NCI-H187 treated with DMSO at 0.1 percent for 48 hours (cell line): ENCODE measurements at places on chromosomes 11 and 22.

DNA sequence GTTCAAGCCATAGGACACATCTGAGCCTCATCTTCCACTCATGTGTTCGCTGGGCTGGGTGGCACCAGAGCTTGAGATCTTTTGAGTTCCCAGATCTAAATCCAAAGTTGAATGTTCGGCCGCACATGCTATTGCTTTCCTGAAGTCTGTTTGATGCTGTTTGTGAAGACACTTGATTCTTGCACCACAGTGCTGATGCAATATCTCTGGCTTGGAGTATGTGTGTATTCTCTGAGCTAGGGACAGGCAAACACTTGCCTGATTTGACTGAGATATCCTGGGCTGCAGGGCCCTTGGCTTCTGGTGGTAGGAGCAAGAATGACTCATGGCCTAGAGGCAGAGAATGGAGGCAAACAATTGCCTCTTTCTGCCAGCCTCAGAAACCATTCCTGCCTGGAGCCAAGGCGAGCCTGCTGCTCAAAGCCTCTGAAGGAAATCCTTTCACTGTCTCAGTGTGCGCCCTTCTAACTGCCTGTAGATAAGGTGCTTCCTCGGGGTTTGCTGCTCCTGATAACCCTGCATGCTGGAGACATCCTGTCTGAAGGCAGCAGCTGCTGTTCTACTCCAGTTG, 73.0 kb downstream of the CYB5R2 start:
- no peak for DNase-seq

- DNase-seq: no peak
Measured at GRCh38 chr11:44913502-44913901, 37.2 kb downstream of the TP53I11 start.

- DNase-seq: no peak
Measured at GRCh38 chr11:88208745-88209144, 33.5 kb upstream of the RAB38 start.

- no peak for DNase-seq
Measured at GRCh38 chr11:32704775-32705174, 89.7 kb downstream of the CCDC73 start.

- DNase-seq: no peak
Measured at GRCh38 chr22:45069925-45070324, 60.1 kb upstream of the PHF21B start.

DNA sequence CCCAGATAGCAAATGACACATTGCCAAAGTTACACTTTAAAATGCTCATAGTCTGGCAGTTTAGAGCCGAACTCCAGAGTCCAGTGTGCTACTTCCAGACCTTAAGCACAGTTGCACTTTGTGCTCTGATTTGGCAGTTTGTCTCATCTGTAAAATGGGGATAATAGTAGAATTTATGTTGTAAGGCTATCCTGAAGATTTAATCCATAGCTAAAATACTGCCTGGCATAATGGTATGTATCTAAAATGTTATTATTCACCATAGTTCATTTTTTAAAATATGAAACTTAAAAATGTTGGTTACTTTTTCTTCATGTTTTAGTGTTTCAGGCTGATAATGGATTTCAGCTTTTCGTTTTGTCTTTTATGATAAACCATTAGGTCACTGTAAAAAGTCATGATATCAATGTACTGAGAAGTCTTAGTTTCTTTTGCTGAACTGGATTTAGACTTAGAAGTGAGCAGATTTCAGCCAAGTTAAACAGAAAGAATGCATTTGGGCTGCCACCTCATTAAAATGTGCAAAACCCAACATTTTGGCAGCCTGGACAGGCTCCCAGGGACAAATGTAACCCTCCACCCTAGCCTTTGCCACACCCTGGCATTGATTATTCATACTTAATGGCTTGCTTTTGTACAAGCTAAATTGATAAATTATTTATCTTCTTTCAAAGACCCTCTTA, 933 bp downstream of the OLFML1 start:
- DNase-seq: no peak

GRCh38 chr11:126645186-126645585, 289.7 kb downstream of the ST3GAL4 start:
- no peak for DNase-seq

DNA sequence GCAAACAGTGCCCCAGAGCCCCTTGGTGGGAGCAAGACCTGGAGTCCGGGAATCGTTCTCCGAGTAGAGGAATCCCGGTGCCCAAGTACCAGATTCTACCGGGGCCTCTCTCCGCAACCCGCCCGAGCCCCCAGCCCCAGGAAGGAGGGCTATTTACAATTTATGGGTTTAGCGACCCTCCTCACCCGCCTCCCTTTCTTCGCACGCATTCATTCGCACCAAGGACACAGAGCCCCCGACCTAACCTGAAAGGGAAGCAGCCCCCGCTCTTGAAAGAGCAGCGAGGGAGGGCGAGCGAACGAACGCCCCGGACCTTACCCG, 628 bp downstream of the LRP4 start:
- DNase-seq: no peak

- no peak for DNase-seq
Measured at GRCh38 chr11:27635567-27636037, 64.7 kb downstream of the BDNF start.

DNA sequence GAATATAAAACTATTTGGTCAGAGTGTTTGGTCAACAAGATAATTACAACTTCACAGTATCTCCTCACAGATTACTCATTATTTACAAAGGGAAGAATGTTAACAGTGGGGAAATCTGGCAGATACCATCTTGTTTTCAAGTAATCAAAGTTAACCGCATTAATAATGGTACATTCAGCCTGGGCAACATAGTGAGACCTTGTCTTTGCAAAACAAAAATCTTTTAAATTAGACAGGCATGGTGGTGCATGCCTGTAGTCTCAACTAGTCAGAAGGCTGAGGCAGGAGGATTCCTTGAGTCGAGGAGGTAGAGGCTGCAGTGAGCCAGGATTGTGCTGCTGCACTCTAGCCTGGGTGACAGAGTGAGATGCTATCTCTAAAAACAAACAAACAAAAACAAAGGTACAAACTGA, 78.5 kb downstream of the ACER3 start:
- no peak for DNase-seq

DNA sequence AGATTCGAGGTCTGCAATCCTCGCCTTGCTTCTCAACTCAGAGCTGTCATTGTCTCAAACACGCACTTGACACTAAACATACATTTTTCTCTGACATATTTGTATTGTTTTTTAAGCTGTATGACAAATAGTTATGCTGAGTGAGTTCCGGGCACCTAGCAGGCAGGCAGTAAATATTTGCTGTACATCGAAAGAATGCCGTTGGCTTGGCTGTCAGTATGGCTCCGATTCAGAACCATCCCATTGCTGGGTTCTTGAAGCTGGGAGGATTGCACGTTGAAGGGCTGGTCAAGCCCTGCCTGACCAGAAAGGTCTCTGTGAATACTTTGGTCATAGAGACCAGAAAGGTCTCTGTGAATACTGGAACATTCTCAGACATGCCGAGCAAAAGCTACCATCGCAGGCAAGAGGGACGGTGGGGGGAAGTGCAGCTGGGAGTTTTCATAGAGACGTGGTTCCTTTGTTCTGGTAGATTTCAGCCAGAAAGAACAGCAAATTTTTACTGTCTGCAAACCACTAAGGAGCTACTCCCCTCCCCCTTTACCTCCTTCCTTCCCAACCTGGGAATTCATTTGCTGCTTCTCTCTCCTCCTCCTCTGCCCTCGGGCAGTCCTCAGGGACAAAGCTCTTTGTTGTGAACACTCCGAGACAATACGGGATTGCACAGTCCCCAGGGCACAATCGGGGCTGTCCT, 202.2 kb upstream of the SORL1-AS1 start:
- DNase-seq: peak; percentile 57

DNA sequence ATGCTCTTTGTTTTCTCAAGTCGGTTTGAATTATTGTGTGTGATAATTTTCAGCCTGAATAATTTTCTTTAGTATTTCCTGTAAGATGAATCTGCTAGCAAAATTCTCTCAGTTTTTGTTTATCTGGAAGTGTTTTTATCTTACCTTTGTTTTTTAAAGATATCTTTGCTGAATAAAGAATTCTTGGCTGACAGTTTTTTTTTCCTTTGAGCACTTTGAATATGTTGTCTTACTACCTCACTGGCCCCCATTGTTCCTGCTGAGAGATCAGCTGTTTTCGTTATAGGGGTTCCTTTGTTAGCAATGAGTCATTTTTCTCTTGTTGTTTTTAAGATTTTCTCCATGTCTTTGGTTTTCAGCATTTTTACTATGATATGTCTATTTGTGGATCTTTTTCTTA, 63.0 kb downstream of the HORMAD2 start:
- no peak for DNase-seq

DNA sequence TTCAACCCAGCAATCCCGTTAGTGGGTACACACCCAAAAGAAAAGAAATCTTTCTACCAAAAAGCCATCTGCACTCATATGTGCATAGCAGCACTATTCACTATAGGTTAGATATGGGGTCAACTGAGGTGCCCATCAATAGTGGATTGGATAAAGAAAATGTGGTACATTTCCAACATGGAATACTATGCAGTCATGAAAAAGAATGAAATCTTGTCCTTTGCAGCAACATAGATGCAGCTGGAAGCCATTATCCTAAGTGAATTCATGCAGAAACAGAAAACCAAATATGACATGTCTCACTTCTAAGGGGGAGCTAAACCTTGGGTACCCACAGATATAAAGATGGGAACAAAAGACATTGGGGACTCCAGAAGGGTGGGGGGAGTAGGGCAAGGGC, 1.9 kb upstream of the ARHGAP8 start:
- DNase-seq: no peak

- DNase-seq: no peak
Measured at GRCh38 chr11:120954381-120954780, 69.5 kb upstream of the TBCEL start.

GRCh38 chr11:106047631-106048030, 25.6 kb upstream of the MSANTD4 start:
- DNase-seq: no peak

- DNase-seq: no peak
Measured at GRCh38 chr22:47804281-47804680, 1041.8 kb downstream of the TBC1D22A start.

DNA sequence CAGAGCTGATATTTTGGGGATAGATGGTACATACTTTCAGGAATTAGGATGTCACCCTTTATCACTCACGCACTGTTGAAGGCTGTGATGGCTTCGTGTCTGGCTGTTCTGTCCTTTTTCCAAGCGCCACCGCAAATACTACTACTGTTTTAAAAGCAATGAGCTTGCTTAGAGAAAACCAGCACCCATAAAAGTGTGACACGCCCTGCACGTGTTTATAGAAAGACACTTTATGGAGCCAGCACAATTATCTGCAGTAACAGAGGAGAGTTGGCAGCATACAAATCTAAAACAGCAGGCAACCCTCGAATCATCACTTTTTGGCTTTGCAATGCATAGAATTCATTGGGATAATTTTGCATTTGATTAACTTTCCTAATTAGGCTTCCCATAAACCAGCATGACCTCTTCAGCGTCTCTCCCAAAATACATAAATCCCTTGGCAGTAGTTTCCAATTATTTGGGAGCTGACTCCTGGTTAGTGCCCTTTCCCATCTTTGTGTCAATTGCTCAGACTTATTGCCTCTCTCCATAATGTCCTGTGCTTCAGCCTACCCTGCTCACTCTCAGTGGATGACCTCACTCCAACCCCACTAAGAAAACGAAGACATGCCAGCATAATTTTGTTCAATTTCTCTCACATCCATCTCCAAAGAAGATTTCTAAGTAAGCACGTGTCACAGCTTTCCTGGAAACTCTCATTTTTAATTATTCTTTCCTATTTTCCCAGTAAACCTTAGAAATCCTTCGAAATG, 118.7 kb upstream of the LARGE1 start:
- no peak for DNase-seq

- no peak for DNase-seq
Measured at GRCh38 chr22:44686873-44687600, 15.0 kb upstream of the PRR5 start.

- DNase-seq: no peak
Measured at GRCh38 chr22:36301851-36302250, 48.9 kb downstream of the APOL1 start.

DNA sequence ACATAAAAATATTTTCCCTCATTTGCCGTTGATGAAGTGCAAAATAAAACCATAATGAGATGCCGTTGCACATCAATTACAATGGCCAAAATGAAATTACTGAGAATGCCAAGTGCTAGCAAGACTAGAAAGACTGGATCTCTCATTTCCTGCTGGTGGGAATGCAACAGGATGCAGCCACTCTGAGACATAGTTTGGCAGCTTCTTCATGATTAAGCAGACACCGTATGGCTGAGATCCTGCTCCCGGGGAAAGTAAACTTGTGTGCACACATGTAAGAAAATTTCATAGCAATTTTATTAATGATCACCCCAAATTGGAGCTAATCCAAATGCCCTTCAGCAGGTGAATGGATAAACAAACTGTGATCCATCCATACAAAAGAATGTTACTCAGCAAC, 1013.2 kb downstream of the TBC1D22A start:
- no peak for DNase-seq

- DNase-seq: no peak
Measured at GRCh38 chr22:48537343-48537680, 1290.4 kb downstream of the BRD1 start.

- no peak for DNase-seq
Measured at GRCh38 chr11:110486156-110486555, 56.4 kb downstream of the FDX1 start.

DNA sequence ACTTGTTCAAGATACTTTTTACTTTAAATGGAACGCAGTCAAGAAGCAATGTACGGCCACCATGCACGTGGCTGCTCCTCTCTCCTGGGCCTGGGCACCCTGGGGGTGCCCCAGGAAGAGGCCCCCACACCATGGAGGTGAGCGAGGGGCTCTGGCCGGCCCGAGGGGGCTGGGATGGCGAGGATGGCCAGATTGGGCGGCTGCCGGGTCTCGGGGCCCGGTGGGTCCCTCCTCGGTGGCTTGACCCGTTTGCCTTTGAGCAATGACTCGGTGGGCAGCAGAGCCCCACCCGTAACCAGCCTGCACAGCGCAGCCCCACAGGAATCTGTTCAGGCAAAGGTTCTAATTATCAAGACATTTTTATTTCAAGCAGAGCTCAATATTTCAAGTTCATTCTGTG, 167.4 kb downstream of the BRD1 start:
- no peak for DNase-seq

GRCh38 chr11:114377612-114378267, 22.6 kb downstream of the C11orf71 start:
- DNase-seq: no peak

GRCh38 chr11:44032299-44033085, 15.3 kb upstream of the ACCSL start:
- no peak for DNase-seq

DNA sequence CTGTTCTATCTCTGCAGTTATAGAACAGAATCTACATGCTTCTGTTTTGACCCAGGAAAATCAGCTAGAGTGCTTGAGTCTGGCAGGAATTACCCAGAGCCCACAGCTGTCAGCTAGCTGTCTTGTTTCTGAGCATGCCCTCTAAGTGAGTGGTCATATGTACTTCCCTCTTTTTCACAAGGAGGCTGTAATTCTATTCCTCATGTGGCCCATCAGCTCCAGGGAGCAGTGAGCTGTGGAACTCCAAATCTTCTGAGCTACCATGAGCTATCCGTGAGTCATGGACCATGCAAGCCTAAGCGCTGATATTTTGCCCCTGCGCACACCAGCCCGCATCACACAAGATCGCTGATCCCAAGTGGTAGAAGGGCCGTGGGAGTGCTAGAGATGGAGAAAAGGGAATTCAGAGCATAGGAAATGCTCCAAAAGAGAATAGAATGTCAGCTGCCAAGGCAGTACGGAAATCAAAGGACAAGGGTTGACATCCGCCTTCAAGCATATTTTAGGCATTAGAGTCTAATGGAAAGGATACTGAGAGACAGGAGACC, 5.4 kb downstream of the FJX1 start:
- no peak for DNase-seq
